ENCODE measurements at places on chromosomes 12 and 14.

- no peak for DNase-seq
Measured at GRCh38 chr14:70931008-70931407, 23.7 kb downstream of the PCNX1 start.

DNA sequence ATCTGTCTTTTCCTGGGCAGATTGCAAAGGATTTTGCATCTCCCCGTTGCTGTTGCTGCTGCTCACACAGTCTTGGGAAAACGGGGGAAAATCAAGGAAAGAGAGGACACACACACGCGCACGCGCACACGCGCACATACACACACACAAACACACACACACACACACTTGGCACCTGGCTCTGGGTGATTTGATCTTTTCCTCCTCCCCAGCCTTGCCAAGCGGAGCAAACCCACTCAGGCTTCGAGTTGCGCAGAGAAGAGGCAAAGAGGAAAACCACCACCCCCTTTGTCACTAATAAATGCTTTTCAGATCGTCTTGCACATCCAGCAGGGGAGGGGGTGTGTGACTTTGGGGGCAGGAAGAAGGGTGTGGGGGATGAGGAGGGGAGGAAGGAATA is 965 bp upstream of the NOS1 start:
- no peak for DNase-seq

DNA sequence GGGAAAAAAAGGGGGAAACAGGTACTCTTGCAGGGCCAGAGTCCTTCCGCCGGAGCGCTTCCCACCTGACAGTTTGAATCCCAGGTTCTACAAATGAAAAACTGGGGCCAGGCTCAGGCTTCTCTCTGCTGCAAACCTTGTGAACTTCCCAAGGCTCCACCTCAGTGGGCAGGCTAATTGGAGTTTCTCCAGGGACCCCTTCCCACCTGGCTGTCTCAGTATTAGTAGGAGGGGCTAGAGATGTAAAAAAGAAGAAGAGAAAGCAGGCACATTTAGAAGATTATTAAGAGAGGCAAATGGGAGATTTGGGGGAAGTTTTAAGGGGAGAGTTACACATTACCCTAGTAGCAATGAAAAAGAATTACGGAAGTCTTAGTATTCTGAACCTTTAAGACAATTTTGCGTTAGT is 20.0 kb upstream of the CLEC2D start:
- no peak for DNase-seq

DNA sequence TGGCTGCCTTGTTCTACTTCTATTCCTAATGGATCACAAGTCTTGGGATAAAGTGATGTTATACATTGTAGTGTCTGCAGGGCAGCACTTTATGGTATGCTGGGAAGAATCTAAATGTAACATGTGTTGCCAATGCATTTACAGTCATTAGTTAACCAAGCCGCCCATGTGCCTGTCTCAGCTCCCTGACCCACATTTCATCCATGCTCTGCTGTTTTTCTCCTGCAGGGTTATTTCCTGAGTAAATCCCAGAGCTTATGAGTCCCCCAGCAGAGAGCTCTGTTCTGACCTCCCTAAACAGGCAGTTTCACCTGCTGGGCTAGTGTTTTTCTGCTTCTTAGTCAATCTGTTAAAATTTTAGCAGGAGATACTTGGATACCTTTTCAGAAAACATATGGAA is 4.4 kb upstream of the TMTC2 start:
- DNase-seq: no peak

DNA sequence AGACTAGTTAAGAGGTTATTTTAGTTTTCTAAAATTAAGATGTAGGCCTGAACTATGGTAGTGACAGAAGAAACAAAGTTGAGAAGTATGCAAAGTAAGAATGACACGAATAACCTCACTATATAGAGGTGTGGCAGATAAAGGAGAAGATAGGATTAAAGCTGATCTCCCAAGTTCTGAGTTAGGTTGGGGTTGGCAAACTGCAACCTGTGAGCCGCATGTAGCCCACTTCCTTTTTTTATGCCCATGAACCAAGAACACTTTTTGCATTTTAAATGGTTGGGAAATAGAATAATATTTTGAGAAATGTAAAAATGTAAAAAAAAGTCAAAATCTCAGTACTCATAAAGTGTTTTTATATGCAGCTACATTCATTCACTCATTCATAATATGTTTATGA is 34.3 kb downstream of the KTN1 start:
- DNase-seq: no peak
